Naive thymus-derived CD4-positive, alpha-beta T cell (primary cell): ENCODE measurements at places on chromosomes 13 and 19.
A peak's percentile ranks its signal among the peaks of the same experiment; 100 is the strongest.

- DNase-seq, result peak; percentile 30
These were observed 825 bp downstream of the GMIP start for GRCh38 chr19:19642506-19643157.

DNA sequence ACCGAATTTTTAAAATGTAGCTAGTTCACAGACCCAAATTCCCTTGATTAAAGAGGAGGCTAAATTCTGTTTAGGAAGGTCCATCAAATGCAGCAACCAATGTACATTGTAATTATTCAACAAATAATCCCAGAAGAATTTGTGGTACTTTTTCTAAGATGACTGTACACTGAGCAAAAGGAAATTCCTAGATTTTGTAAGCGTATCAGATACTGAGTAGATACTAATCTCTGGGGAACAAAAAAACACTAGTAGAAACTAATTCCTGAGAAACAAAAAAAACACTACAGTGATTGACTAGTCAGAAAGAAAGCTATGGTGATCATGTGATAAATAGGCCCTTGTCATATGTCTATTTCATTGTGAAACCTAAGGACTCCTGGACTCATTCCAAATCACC, 246.1 kb downstream of the PCDH17 start:
- DNase-seq, result no peak

- no peak for DNase-seq
These were observed 106.4 kb downstream of the ZNF486 start for GRCh38 chr19:20273376-20273775.

DNA sequence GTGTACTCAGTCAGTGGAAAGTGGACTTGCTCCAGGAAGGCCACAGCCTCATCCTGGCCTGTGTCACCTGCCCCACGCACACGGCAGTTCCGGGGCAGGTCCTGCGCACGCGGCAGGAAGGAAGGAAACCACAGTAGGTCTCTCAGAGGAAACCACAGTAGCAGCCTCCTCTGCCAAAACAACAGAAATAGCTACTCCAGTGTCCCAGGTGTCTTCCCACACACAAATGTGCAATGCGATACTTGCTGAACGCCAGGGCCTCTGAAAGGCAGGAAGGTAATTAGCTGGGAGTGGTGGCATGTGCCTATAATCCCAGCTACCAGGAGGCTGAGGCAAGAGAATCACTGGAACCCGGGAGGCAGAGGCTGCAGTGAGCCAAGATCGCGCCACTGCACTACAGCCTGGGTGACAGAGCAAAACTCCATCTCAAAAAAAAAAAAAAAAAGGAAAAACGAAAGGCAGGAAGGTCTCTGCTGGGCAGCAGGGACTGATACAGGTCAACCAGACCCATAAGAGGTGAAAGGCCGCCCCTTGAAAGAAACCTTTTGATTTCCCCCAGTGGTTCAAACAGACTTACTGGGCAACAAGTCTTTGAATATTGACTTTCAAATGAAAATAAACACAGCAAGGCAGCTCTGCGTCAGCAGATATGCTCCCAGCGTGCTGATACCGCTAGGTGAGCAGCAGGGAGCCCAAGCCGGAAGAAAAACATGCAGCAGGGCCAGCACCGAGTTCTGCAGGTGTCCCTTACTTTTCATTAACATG, 49.5 kb downstream of the CRYL1 start:
- peak; percentile 81 for DNase-seq

GRCh38 chr19:50626795-50627194, 12.9 kb downstream of the SYT3 start:
- DNase-seq, result no peak

GRCh38 chr13:99367663-99368448, 60.7 kb upstream of the GPR183 start:
- no peak for DNase-seq

- peak; percentile 90 for DNase-seq
These were observed 4.8 kb downstream of the EMP3 start for GRCh38 chr19:48330012-48330681.
